ENCODE measurements at places on chromosomes 11 and 22.

- DNase-seq: no peak
Observed at GRCh38 chr22:19784384-19785175, 24.0 kb downstream of the TBX1 start.

GRCh38 chr11:65615950-65616574 is 486 bp downstream of the PCNX3 start:
- no peak for DNase-seq

DNA sequence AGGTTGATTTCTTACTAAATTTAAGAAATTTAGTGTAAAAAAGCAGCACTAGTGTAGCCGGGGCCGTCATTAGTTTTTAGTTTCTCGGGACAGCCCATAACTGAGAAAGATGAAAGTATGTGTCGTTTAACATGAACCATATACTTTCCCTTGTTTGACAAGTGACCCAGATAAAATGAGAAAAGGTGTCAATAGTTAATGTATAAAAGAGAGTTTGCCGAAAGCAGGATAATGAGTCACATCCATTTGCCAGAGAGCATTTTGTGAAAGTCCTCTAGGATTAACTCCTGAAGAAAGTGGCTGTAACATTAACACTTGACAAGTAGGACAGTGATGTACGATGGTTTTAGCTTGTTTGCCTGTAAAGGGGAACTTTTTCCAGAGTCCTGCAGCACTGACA is 13.5 kb downstream of the OR52K1 start:
- no peak for DNase-seq

DNA sequence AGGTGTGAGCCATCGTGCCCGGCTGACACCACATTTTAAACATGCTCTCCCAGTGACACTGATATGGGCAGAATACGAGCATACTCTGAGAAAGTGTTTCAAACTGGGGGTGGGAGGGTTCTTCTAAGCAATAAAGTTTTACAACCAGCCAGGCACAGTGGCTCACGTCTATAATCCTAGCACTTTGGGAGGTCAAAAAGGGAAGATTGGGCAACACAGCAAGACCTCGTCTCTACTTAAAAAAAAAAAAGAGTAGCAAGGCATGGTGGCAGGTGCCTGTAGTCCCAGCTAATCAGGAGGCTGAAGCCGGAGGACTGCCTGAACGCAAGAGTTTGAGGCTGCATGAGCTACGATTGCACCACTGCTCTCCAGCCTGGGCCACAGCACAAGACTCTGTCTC is 2.2 kb downstream of the GANAB start:
- DNase-seq: no peak

GRCh38 chr11:955154-956063 is 29.7 kb downstream of the AP2A2 start:
- DNase-seq: no peak

- DNase-seq: no peak
Observed at GRCh38 chr22:39175353-39176142, 23.1 kb upstream of the CBX7 start.

GRCh38 chr11:48036466-48036865 is 56.1 kb downstream of the PTPRJ start:
- no peak for DNase-seq

DNA sequence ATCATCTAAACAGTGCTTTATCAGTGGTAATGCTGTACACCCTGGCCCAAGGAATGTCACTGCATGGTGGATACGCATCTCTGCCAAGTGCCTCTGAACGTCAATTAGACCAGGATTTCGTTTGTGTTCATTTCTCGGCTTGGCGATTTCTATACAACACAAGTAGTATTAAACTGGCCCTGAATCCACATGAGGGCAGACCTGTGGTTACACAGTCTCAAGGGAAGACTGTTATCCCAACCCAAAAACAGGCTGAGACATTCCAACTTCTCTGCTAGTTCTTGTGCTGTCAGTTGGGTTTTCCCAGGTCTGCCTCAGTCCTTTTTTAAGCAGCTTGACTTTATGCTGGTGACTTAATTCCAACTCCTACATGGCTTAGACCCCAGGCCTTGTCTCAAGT is 58.1 kb downstream of the HIRA start:
- no peak for DNase-seq

DNA sequence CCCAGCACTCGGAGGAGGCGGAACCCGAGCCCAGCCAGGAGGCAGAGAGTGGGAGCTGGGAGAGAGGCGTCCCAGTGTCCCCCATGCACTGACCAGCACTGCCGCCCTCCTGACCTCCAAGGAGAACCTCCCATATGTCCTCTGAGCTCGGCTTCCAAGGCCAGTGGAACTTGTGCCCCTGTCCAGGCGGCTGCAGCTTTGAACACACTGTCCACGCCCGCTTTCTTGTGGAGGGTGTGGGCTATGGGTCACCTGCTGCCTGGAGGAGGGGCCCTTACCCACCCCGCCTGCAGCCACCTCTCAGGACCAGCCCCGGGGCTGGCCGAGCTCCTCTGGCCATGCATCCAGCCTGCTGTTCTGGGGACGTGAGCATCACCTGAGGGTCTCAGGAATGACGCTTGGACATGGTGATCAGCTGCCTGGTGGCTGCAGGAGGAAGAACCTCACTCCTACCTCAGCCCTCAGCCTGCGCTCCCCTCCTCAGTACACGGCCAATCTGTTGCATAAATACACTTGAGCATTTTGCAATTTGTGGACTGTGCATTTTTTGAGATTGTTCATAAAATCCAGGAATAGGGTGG is 22.2 kb upstream of the MUC5B start:
- no peak for DNase-seq

DNA sequence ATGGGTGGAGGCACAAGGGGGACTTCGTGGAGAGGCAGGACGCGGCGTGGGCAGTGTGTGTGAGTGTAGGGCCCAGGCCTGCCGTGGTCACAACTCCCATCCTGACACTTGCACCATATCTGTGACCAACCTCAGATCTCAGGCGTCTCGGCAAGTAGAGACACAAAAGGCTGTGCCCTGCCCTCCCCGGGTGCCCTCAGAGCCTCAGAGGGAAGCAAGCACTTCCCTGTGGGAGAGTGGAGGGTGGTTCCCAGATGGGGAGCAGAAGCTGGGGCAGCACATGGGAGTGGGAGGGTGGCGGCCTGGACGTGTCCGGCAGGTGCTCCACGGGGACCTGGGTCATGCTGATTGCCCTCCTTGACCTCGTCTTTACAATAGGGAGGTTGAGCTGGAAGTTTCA is 20.4 kb downstream of the B3GAT1 start:
- no peak for DNase-seq

DNA sequence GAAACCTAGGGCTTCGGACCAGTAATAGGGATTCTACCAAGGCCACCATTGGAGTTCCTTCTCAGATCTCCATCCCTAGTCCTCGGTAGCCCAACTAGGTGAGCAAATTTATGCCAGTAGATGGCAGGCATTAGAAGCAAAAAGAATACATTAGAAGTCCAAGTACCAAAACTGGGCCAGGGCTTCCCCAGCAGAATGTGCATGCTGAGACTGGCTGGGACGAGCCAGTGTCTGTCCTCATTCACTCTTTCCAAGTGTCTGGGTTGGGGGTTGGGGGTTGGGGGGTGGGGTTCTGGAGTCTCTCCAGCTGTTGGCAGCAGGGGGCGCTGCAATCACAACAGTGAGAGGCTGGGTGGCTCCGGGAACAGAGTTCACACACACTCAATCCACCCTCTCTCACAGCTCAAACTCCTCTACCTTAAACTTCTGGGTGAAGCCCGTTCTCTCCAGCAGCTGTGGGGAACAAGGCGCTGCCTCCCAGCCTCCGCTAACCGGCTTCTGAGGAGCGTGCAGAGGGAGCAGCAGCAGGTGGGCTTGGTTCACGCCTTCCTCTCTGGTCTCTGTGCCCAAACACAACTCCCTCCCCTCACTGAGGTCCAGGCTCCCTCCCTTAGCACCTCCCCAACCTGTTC is 57.5 kb downstream of the BTG4 start:
- DNase-seq: no peak

DNA sequence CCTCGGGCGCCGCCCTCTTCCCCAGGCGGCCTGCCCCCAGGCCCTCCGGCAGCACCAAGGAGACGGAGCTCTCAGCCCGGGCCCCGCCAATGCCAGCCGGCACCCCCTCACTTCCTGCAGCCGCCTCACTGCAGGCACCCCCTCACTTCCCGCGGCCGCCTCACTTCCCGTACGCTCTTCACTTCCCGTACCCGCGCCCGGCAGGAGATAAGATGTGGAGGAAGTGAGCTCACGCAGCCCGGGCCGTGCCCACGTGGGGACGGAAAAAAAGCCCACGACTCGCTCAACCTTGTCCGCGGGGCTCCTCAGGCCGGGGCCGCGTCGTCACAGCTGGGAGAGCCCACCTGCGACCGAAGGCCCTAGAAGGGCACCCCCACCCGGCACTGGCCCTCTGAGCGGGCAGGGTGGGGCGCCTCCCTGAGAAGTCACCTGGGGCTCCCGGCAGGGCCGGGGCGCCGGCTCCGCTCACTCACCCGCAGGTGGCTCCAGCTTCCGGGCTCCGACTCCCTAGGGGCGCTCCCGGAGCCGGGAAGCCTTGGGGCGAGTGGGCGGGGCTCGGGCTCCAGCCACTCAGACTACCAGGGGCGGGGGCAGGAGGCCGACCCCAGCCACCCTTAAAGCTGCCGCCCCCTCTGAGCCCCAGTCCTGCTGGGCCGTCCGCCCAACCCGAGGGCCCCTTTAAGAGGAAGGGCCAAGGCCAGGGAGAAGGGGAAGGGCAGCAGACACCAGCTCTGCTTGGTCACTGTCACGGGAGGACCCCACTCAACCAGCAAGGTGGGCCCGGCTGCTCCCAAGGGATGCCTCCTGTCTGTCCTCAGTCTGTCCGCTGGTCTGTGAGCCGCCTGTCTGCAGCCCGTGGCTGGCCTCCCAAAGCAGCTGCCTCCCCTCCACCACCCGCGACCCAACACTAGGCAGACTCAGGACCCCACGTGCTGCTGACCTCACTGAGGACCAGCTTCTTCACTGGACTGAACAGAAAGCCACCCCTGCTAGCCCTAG is 31.4 kb downstream of the PISD start:
- peak; percentile 44 for DNase-seq

- DNase-seq: no peak
Observed at GRCh38 chr22:43892183-43892894, 526 bp upstream of the PNPLA5 start.

GRCh38 chr11:73323464-73323863 is 15.4 kb downstream of the ARHGEF17 start:
- DNase-seq: no peak

DNA sequence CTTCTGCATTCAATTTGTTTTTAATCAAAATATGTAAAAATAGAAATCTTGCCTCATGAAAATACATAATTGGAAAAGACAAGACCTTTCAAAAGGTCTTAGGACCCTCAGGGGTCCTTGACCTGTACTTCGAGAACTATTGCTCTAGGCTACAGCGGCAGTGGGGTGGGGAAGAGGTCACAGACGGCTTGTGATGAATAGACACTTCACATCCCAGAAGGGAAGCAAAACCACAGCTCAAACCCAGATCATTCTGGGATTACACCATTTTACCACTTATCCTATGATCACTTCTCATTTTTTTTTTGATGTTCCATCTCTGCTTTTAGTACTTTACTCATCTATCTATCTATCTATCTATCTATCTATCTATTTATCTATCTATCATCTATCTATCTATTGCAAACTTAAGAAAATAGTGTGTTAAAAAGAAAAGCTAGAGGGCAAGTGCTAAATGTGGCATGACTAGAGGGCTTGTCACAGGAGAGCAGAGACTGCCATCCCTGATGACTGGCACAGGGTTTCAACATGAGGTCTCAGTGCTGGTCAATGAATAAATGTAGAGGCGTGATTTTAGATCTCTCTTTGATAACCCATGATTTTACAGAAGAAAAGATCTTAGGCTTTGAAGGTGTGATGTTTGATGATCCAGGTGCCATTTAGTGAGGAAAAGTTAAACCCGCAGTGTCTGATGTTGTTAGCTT is 37.1 kb downstream of the RNF141 start:
- no peak for DNase-seq

DNA sequence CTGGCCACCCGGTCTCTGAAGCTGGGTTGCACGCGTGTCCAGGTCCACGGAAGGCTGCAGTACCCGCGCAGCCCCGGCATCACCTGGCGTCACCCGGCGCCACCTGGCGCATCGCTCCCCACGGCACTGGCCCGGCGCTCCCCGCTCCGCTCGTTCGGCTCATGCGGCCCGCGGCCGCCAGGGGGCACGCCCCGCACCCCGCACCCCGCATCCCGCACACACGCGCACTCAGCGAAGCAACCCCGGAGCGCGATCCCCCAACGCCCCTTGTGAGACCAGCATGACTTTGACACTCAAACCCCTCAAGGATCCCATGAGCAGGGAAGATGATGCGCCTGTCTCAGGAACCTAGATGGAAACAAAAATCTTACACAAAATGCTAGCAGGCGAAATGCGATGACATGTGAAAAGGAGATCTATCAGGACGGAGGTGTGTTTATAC is 11.9 kb downstream of the B3GNT6 start:
- no peak for DNase-seq

GRCh38 chr11:4433856-4434255 is 15.2 kb upstream of the OR52K2 start:
- no peak for DNase-seq

DNA sequence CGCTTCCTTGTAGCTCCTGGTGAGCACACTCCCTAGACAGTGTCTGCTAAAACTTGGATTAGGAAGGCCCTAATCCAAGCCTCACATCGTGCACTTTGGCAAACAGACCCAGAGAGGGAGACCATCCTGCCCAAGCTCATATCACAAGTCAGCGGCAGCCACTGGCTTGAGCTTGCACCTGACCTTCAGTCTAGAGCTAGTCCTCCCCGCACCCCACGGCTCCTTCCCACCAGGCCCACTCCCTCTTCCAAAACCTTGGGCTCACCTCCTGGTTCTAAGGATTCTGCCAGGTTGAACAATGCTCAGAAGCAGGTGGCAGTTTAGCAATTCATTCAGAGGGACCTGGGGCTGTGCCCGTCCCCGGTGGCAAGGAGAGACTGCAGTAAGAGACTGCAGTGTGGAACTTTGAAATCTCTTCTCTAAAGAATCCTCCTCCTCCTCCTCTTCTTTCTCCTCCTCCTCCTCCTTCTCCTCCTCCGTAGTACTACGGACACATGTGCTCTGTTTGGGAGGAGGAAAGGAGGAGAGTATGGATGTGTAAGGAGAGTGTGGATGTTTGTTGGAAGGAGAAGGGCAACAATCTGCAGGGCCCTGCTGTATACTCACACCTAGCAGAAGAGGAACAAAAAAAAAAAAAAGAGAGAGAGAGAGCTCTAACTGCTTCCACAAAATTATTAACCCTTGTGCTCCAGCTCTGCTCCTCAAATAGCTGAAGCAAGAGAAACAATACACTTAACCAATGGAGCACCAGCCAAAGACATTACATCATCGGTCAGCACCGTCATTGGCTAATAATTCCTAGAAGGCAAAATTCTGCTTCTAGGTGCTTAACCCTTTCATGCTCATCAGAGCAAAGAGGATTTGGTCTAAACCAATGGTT is 6.0 kb downstream of the SYN3 start:
- no peak for DNase-seq

- DNase-seq: no peak
Observed at GRCh38 chr11:129731316-129731715, 84.3 kb upstream of the TMEM45B start.

GRCh38 chr11:27705873-27706820 is 5.9 kb upstream of the BDNF start:
- no peak for DNase-seq

Measured in HS-5 (cell line).